ENCODE measurements at places on chromosomes 12 and 14.

- DNase-seq: no peak
These were observed 176.7 kb downstream of the CRADD start for GRCh38 chr12:93853698-93854478.

- no peak for DNase-seq
These were observed at the start of gene GLI1 for GRCh38 chr12:57459750-57460467. GLI1 (plus strand) TSS chr12:57459785; CDS start chr12:57463692, 3,907 bp downstream.

- DNase-seq: no peak
These were observed 2.7 kb upstream of the CRIP2 start for GRCh38 chr14:105471823-105472485.

DNA sequence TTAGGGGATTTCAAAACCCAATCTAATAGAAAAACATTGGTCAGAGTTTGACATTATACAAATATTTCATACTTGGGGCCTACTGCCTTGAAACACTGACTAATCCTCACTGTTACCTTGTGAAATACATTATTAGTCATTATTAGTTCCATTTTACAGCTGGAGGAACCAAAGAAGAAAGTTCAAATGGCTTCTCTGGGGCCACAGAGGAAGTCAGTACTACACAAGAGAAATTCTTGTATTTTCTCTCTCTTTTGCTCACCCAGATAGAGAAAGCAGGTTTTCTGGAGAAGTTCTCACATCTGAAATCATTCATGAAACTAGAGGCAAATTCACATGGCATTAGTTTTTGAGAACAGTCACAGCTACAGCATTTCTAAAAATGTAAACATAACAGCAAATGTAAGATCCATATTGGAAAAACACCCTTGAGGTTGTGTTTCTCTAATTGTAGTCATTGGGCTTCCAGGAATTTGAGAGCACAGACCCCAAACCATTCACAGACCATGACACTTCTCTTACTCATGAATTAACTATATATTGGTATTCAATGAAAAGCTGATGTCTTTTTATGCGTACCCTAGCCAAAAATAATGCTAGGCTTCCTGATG lies 83.0 kb downstream of the LLPH start:
- peak; percentile 25 for DNase-seq

GRCh38 chr14:52333823-52334657 lies 19.9 kb downstream of the PTGER2 start:
- DNase-seq: no peak
